ENCODE measurements at places on chromosomes 12 and 14.

GRCh38 chr14:63713764-63714163, 14.1 kb downstream of the SGPP1 start:
- no peak for DNase-seq

DNA sequence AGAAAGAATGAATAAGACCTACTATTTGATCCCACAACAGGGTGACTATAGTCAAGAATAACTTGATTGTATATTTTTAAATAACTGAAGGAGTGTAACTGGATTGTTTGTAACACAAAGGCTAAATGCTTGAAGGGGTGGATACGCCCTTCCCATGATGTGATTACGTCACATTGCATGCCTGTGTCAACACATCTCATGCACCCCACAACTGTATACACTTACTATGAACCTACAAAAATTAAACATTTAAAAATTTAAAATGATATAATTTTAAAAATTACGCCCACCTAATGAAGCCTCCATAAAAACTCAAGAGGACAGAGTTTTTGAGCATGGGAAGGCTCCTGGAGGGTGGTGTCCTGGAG, 94.5 kb downstream of the SCARB1 start:
- DNase-seq = no peak

GRCh38 chr12:75571204-75571603, 59.8 kb upstream of the KRR1 start:
- DNase-seq = no peak

- no peak for DNase-seq
Measured at GRCh38 chr14:22838631-22839041, 2.3 kb downstream of the MMP14 start.

DNA sequence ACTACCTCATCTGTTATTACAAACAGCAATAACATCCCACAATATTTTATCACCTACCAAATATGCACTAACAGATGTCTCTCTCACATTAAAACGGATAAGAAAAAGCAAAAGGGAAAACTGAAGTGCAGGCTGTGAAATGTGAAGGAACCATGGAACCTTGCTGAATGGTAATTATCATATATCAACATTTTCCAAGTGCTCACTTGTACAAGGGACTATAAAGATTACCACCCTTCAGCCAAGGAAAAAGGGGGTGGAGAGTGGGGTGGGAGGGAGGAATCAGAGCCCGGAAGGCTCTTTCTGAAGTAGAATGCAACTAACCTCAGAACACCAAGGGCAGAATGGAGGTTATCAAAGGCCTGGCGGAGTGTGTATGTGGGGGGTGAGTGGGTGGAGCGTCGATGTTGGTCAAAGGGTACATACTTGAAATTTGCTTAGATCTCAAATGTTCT, 1.2 kb downstream of the SNX6 start:
- peak; percentile 11 for DNase-seq

DNA sequence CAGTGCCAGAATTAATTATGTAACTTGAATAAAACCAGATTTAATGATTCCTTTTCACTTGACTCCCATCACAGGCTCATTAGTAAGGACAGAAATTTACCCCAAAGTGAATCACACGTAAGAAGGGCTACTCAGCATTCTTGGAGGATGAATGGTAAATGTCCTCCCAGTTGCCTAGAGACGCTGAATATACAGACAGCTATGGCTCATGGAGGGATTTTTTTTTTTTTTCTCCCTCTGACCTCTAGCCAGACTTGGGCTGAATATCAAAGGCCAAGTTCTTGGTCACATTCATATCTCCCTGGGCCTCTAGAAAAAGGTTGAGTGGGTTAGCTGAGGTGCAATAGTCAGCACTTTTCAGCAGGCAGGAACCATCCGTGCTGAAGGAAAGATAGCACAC, 77.5 kb downstream of the PHLDA1 start:
- no peak for DNase-seq

DNA sequence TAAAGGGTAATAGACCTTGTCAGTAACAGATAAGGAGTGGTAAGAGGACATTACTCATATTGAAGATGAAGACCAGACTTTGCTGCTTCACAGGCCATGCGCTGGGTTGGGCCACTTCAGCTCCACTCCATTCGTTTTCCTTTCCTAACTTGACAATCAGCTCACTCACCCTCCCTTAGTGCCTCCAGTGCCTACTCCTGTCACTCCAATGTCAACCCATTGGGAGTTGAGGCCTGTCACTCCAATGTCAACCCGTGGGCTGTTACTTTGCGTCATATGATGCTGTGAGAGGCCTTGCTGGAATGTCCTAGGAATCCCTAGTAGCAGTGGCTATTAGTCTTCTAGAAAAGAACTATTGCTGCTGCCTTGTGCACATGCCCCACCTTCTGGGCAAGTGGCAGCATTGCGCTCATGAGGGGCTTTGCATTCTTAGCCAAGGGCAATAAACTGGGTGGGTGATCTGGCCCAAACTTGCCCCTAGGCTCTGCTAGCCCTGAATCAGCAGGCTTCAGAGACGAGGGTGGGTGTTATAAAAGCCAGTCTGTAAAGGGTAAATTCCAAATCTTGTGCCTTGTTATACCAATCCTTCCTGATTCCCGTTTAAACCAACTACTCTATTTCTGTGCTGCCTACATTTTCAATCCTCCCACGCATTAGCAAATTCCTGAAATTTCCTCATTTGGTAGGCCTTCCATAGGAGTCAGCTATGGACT, 36.1 kb downstream of the BAZ2A start:
- DNase-seq = peak; percentile 27

DNA sequence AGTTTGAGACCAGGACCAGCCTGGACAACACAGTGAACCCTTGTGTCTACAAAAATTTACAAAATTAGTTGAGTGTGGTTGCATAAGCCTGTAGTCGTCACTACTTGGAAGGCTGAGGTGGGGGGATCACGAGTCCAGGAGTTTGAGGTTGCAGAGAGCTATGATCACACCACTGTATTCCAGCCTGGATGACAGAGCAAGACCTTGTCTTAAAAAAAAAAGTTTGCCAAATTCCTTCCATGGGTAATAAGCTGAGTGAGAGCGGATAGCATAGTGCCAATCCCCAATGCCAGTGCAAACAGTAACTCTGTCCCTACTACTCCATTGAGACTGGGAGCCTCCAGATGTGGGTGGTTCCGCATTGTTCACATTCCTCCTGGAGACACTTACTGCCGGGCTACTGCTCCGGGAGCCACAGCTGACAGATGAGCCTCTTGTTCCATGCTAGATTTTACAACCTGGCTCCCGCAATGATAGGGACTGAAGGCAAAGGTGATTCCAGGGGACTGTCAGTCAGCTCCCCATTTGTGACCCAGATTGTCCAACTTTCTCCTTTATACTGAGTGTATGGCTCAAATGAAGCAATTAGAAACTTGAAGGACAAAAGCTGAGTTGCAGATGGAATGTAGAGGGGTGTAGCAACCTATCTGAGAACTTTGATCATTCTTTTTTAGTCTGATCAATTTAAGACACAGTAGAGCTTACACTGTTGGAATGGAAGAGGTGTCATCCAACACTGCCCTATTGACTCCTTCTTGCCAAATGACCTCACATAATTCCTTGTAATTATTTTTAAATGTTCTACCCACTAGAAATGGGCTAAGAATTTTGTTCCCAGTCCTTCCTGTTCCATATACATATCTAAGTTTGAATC, 13.4 kb upstream of the FRMD6 start:
- DNase-seq = no peak

- DNase-seq = no peak
Measured at GRCh38 chr12:97324471-97324870, 138.1 kb upstream of the RMST start.

DNA sequence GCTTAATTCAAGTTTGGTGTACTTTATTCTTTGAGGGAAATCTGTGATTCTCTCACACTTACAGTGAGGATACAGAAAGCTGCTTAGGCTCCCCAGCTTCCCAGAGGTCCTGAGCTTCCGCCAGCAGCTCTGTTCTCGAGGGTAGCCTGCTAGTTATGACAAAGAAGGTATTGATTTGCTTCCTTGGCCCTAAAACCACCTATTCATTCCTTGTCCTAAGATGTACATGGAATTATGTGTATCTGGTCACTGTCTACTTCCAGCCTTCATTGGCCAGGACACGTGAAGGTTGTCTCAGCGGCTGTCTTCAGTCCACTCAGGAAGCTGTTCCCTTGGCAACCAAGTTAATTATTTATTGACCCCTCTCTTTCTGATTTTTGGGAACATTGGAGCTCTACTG, 55.7 kb downstream of the GALNT8 start:
- no peak for DNase-seq

GRCh38 chr12:38328306-38328895, 11.8 kb downstream of the ALG10B start:
- no peak for DNase-seq

DNA sequence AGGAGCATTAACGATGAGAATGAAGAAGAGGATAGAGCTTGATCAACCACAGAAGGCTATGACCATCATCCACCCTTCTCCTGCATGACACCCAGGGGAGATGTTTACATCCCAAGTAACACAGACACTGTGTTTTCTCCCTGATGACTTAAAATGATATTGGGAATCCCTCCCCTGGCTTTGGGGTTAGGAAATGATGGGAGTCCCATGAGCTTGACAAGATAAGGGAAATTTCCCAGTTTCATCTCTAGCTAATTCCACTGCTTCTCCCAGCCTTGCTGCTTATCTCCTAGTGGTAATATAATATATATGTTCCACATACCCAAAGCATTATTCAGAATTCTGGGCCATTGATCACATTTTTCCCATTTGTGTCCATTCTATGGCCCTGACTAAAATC, 4.0 kb upstream of the OR6S1 start:
- DNase-seq = no peak

GRCh38 chr12:117142094-117142493, 42.9 kb upstream of the TESC start:
- no peak for DNase-seq

- DNase-seq = no peak
Measured at GRCh38 chr12:14026537-14026936, 45.1 kb upstream of the GRIN2B start.

- no peak for DNase-seq
Measured at GRCh38 chr14:57712102-57712501, 153.8 kb downstream of the SLC35F4 start.

GRCh38 chr14:92844204-92844603, 50.1 kb downstream of the GOLGA5 start:
- DNase-seq = no peak

DNA sequence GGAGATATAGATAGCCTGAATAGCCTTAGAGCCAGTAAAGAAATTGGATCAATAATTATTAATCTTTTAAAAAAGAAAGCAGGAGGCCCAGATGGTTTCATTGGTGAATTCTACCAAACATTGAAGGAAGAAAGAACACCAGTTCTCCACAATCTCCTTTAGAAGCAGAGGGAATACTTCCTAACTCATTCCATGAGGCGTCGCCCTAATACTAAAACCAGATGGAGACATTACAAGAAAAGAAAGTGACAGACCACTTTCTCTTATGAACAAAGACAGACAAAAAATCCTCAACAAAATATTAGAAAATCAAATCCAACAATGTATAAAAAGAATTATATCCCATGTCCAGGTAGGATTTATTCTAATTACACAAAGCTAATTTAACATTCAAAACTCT, 362.6 kb downstream of the BCAT1 start:
- DNase-seq = no peak

DNA sequence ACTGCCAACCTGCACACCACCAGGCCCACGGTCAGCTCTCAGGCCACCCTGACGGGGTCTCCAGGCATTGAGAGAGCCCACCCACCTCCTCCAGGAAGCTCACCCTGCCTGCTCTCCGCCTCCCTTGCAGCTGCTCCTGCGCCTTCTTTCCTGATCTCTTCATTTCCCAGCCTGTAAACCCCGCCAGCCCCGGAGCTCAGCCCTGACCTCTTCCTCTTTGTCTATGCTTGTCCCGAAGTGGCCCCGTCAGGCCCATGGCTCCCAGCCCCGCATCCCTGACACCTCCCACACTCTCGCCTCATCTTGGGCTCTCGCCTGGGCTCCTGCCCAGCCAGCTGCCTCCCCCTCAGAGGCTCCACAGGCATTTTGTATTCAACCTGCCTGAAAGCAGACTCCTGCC, 139.3 kb downstream of the CALM1 start:
- DNase-seq = no peak

GRCh38 chr12:87200289-87200979, 828.8 kb downstream of the C12orf50 start:
- no peak for DNase-seq

DNA sequence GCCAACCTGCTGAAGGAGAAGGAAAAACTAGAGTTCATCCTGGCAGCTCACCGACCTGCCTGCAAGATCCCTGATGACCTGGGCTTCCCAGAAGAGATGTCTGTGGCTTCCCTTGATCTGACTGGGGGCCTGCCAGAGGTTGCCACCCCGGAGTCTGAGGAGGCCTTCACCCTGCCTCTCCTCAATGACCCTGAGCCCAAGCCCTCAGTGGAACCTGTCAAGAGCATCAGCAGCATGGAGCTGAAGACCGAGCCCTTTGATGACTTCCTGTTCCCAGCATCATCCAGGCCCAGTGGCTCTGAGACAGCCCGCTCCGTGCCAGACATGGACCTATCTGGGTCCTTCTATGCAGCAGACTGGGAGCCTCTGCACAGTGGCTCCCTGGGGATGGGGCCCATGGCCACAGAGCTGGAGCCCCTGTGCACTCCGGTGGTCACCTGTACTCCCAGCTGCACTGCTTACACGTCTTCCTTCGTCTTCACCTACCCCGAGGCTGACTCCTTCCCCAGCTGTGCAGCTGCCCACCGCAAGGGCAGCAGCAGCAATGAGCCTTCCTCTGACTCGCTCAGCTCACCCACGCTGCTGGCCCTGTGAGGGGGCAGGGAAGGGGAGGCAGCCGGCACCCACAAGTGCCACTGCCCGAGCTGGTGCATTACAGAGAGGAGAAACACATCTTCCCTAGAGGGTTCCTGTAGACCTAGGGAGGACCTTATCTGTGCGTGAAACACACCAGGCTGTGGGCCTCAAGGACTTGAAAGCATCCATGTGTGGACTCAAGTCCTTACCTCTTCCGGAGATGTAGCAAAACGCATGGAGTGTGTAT, 2.4 kb downstream of the FOS start:
- DNase-seq = no peak

- DNase-seq = no peak
Measured at GRCh38 chr12:66055837-66056319, 74.7 kb downstream of the LLPH start.

DNA sequence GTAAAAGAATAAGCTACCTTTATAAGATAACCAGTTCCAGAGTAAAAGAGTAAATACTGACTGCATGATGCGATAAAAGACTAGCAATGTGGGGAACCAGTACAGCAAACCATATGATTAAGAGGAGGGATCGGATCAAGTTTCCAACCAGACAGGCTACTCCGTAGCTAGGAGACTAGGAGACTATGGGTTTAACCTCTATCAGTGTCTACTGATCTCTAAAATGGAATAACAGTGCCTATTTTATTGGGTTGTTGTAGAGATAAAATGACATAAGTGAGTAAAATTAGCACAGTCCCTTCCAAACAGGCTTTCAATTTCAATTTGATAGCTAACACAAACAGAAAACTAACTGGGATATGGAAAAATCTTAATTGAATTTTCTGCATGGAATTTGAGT, 76.0 kb downstream of the PAWR start:
- DNase-seq = no peak

- no peak for DNase-seq
Measured at GRCh38 chr14:96727491-96727890, 69.7 kb upstream of the VRK1 start.

Measured in stimulated activated CD8-positive, alpha-beta memory T cell treated with anti-CD3 and anti-CD28 coated beads, Interleukin-2, amount 100 ng/mL, for 48 hours (primary cell).